ENCODE measurements at places on chromosomes 4 and X. TPM values are rescaled to one million over a fixed set of nuclear protein-coding genes. Genes with fewer than 3 reads are reported as not detected.

The GSX2 gene
- total RNA-seq = not detected

The FABP2 gene
- not detected for total RNA-seq

The VAMP7 gene
- 33.8 TPM for total RNA-seq

The GAB3 gene
- 77.4 TPM for total RNA-seq

The FAM241A gene
- total RNA-seq = 0.75 TPM

The CXCL5 gene
- 1.5 TPM for total RNA-seq

The MAGEA10 gene
- not detected for total RNA-seq

The CFAP47 gene
- total RNA-seq = not detected

The FGFBP2 gene
- total RNA-seq = 736 TPM

The KDM5C gene
- total RNA-seq = 196 TPM

The STAP1 gene
- 11.4 TPM for total RNA-seq

The ALAS2 gene
- total RNA-seq = not detected

The GPRASP3 gene
- 2.6 TPM for total RNA-seq

The SOX3 gene
- total RNA-seq = not detected

The HTR2C gene
- not detected for total RNA-seq

The NAP1L3 gene
- total RNA-seq = 1.6 TPM

The SPRY1 gene
- 9.8 TPM for total RNA-seq

The CLCN4 gene
- 0.66 TPM for total RNA-seq

The SGMS2 gene
- total RNA-seq = 0.98 TPM

The INPP4B gene
- 4.5 TPM for total RNA-seq

The CLDN34 gene
- not detected for total RNA-seq

The AFF2 gene
- total RNA-seq = 0.24 TPM

The PDLIM3 gene
- total RNA-seq = not detected

The MAGEC1 gene
- not detected for total RNA-seq

The CENPVL3 gene
- total RNA-seq = not detected

The GPM6B gene
- not detected for total RNA-seq

Measured in natural killer cell (primary cell).